ENCODE measurements at places on chromosomes 1 and 21.

DNA sequence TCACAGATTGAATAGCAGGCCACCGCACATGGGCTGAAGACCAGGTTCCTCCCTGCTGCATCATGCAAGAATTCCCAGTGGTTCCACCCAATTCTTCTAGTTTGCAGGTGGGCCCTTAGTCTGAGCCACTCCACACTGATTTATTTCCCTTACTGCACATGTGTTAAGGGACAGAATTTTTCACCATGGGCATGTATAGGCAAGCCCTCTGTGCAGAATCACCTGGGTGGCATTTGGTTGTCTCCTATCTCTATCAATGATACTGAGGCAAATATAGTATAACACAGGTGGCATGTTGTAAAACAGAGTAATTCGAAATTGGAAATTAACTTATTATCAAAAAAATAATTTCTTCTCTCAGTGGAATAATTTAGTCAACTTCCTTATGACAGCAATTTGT, 1892.4 kb downstream of the NCAM2 start:
- no peak overlapping the region for H3K27ac ChIP-seq
- DNase-seq: no peak
- no peaks in the 10 kb centered on the region for H3K27me3 ChIP-seq
- peaks cover 7% of the 10 kb centered on the region for H3K4me1 ChIP-seq
- H3K4me3 ChIP-seq: no peak overlapping the region
- H3K36me3 ChIP-seq: no peaks in the 10 kb centered on the region

- no peak for DNase-seq
- H3K4me3 ChIP-seq: no peak overlapping the region
- H3K27me3 ChIP-seq: no peaks in the 10 kb centered on the region
- H3K27ac ChIP-seq: no peak overlapping the region
- H3K4me1 ChIP-seq: peaks cover 13% of the 10 kb centered on the region
These were observed 91.1 kb upstream of the TLR5 start for GRCh38 chr1:223234170-223234514.

- no peaks in the 10 kb centered on the region for H3K36me3 ChIP-seq
- H3K27me3 ChIP-seq: no peaks in the 10 kb centered on the region
- H3K4me1 ChIP-seq: no peaks in the 10 kb centered on the region
- H3K4me3 ChIP-seq: no peak overlapping the region
- H3K27ac ChIP-seq: no peak overlapping the region
- DNase-seq: no peak
These were observed 286.0 kb downstream of the PLA2G4A start for GRCh38 chr1:187114792-187115191.

- H3K4me1 ChIP-seq: no peaks in the 10 kb centered on the region
- no peak overlapping the region for H3K27ac ChIP-seq
- no peak for DNase-seq
- H3K4me3 ChIP-seq: no peak overlapping the region
These were observed 50.1 kb downstream of the VPS13D start for GRCh38 chr1:12279728-12280464.

DNA sequence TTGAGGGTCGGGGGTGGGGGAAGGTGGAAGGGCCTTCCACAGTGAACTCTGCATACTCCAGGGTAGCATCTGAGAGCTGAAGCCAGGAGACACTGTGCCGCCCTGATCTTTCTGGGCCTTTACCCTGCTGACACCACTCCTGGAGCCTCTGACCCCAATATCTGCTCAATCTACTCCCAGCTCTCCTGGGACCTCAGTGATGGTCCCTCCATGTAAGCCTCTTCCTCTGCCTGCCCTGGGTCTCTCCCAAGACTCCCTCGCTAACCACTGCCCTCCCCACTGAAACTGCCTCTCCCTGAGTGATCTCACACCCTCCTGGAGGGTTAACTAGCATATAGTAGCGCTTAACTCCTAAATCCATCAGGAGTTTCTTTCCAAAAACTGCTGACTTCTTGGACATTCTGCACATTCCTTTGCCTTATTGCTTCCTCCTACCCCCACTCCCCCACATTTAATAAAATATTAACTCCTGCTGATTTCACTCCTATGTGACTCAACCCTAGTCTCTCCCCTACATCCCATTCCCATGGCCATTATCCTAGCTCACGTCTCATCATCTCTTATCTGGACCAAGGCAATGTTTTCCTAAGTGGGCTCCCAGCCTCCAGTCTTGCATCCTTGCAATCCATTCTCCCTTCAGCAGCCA, 145.6 kb downstream of the HMGB4 start:
- no peak overlapping the region for H3K27ac ChIP-seq
- peaks cover 29% of the 10 kb centered on the region for H3K27me3 ChIP-seq
- no peaks in the 10 kb centered on the region for H3K4me1 ChIP-seq
- no peaks in the 10 kb centered on the region for H3K36me3 ChIP-seq
- no peak for DNase-seq

DNA sequence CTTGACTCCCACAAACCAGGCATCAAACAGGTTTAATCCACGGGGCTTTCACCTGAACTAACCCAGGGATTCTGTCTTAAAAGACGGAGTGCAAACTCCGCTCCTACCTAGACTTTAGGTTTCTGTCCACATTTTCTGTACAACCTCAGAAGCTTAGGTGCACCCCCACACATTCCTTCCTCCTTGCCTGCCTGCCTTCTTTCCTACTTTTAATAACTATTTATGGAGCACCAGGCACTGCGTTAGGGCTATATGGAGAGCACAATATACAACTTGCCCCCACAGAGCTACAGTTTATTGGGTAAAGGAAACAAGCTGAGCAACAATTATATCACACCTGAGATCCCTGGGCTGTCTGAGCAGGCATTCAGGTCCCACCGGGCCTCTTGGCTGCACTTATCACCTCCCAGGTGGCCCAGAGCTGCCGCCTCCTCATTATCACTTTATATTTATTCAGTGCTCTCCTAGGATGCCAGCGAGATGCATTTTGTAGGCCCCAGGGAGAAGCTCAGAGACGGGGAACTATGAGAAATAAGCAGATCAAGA, 64.1 kb downstream of the DNTTIP2 start:
- H3K4me1 ChIP-seq: peaks cover 38% of the 10 kb centered on the region
- H3K27me3 ChIP-seq: no peaks in the 10 kb centered on the region
- no peaks in the 10 kb centered on the region for H3K36me3 ChIP-seq
- DNase-seq: peak; percentile 93
- H3K4me3 ChIP-seq: peak overlapping the region; percentile 24
- H3K27ac ChIP-seq: peak overlapping the region; percentile 9

DNA sequence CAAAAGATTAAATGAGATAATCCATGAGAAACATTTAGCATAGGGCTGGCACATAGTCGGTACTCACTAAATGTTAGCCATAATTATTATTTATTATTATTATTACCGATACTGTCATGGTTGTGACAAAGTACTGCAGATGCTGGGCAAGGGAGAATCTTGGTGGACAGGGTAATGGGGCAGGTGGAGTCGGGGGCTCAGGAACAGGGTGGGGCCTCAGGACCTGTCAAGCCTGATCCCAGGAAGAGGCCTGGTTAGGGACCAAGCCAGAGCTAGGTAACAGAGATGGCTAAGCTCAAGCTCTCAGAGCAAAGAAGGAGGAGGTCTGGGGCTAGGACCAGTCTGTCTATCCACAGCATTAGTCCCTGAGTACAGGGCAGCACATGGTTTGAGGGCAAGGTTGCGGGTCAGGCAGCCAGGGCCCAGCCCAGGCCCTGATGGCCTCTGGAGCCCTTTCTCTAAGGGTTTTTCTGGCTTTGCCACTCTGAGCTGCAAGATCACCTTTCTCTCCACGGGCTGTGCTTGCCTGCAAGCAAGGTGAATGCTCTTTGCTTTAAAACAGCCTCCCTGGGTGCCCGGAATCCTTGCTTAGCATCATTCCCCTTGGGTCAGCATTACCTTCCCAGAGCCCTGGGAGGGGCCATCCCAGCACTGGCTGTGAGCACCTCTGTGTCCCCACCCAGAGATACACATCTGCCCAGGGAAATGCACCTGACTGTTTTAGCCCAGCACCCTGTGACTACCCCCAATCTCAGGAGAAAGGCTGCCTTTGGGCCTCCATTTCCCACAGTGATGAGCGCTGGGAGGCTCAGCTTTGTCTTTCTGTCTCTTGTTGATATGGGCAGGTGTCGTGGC, 572.0 kb downstream of the PTPRU start:
- peaks cover 10% of the 10 kb centered on the region for H3K4me1 ChIP-seq
- no peaks in the 10 kb centered on the region for H3K27me3 ChIP-seq
- H3K27ac ChIP-seq: no peak overlapping the region
- no peaks in the 10 kb centered on the region for H3K36me3 ChIP-seq
- H3K4me3 ChIP-seq: no peak overlapping the region
- peak; percentile 25 for DNase-seq

DNA sequence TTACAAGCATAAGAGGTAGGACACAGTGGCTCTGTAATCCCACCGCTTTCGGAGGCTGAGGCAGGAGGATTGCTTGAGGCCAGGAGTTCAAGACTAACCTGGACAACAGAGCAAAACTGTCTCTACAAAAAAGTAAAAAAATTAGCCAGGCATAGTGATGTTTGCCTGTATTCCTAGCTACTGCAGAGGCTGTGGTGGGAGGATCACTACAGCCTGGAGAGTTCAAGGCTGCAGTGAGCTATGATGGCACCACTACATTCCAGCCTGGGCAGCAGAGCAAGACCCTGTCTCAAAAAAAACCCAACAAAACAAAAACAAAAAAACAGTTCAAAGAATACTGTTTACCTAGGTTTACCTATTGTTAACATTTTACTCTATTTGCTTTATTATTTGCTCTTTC, 37.4 kb downstream of the CLIC4 start:
- H3K36me3 ChIP-seq: peaks cover 28% of the 10 kb centered on the region
- no peak overlapping the region for H3K27ac ChIP-seq
- DNase-seq: no peak
- H3K27me3 ChIP-seq: no peaks in the 10 kb centered on the region
- H3K4me1 ChIP-seq: no peaks in the 10 kb centered on the region

- H3K4me3 ChIP-seq: no peak overlapping the region
- peak; percentile 49 for DNase-seq
These were observed 472.7 kb downstream of the PLPP3 start for GRCh38 chr1:56106531-56107274.
